ENCODE measurements at places on chromosomes 4 and X.

- DNase-seq = no peak
These were observed 261.8 kb upstream of the ARX start for GRCh38 chrX:25277574-25277973.

GRCh38 chrX:22648281-22648680 is 351.5 kb upstream of the DDX53 start:
- no peak for DNase-seq

DNA sequence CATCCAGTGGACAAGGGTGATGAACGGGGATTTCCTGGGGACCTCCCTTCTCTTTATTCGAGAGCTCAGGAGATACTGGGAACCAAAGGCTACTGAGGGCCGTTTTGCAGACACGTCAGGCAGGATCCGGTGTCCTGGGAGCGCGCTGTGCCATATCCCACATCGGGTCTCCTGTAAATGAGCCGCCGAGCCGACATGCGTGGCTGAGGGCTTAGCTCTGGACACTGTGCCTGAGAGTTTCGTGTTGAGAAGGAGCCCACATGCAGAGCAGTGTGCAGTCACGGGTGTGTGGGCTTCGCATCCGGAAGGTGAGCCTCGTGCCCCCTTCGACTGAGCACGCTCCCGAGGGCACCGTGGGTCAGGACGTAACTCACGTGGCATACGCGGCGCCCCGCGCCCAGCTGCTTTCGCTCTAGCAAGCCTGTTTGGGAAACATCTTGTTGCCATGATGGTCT is 28.5 kb upstream of the HGFAC start:
- no peak for DNase-seq

DNA sequence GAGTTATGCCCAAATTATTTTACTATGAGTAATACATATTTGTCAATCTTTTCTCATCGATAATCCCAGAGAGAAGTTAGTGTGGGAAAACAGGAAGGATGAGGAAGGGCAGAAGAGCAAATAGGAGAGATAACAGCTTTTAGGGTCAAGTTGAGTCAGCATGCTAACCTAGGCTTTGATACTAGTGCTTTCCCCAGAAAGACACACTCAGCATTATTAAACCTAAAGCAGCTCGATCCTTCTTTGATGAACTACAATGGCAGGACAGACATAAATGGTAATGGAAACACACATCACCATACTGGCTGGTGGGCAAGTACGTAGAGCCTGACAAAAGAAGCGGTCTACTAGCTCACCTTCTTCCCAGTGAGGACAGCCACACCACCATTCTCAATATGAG is 20.5 kb downstream of the AIFM1 start:
- DNase-seq = no peak

GRCh38 chrX:24890677-24891076 is 125.1 kb downstream of the ARX start:
- no peak for DNase-seq

GRCh38 chr4:173056710-173057109 is 111.9 kb upstream of the GALNT7 start:
- no peak for DNase-seq

- DNase-seq = no peak
These were observed 26.5 kb upstream of the FUNDC1 start for GRCh38 chrX:44569122-44569521.

GRCh38 chr4:8538703-8539567 is 41.3 kb upstream of the GPR78 start:
- no peak for DNase-seq

DNA sequence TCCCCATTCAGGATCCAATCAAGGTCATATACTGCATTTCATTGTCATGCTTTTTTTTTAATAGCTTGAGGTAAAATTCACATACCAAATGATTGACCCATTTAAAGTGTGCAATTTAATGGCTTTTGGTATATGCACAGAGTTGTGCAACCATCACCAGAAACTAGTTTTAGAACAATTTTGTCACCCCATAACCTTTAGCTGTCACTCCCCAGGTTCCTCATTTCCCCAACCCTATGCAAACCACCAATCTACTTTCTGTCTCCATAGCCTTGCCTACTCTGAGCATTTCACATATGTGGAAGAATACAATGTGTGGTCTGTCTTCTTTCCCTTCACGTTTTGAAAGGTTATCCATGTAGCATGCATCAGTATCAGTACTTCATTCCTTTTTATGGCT is 1.4 kb upstream of the SMAD1 start:
- DNase-seq = peak; percentile 63

GRCh38 chr4:58359590-58359989 is 1249.4 kb upstream of the IGFBP7 start:
- DNase-seq = no peak

DNA sequence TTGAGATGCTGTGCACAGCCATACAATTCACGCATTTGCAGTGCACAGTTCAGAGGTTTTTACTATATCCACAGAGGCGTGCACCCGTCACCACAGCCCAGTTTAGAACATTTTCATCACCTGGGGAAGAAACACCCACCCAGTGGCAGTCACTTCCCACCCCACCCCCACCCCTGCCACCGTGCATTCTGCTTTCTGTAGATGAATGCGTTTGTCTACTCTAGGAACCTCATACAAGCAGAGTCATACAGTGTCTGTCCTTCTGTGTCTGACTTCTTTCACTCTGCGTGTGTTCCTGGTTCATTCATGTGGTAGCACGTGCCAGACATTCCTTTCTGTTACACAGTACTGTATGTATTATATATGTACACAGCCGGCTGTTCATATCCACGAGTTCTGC is 122.8 kb downstream of the TBL1X start:
- DNase-seq = no peak

DNA sequence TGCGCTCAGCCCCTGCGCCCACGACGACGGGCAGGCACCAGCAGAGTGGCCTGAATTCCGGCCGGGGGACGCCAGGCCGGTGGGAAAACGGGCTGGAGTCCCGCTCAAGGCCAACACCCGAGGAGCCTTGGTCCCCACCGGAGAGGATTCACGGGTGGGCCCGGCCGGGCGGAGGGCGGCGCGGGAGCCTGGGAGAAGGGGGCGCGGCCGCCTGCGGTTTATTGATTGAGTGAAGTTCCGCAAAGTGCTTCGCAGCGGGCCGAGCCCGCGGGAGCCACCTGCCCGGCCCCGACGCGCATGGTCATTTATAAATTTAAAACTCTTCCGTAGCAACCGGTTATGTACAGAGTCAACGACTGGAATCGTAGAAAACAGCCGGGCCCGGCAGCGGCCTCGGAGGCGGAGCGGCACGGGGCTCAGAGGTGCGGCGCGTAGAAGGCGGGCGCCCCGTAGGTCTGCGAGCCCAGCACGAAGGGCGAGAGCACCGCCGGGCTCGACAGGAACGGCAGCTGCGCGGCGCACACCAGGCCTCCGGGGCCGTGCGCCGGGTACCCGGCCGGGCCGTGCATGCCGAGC is 3.6 kb downstream of the NKX1-1 start:
- no peak for DNase-seq

DNA sequence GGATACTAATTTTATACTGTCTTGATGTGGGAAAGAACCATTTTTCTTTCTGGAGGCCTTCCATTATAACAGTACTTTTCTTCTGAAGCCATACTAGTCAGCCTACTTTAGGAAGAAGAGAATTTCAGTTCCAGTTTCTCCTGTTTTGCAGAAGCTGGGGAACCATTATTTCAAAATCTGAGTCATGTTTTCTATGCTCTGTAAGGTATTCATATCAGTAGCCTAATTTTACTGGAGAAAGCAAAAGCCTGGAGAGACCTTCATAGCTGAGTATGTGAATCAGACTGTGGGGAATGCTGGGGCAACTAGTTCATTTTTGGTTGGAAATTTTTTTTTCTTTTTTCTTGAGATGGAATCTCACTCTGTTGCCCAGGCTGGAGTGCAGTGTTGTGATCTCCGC is 22.4 kb downstream of the AFF1 start:
- peak; percentile 88 for DNase-seq

DNA sequence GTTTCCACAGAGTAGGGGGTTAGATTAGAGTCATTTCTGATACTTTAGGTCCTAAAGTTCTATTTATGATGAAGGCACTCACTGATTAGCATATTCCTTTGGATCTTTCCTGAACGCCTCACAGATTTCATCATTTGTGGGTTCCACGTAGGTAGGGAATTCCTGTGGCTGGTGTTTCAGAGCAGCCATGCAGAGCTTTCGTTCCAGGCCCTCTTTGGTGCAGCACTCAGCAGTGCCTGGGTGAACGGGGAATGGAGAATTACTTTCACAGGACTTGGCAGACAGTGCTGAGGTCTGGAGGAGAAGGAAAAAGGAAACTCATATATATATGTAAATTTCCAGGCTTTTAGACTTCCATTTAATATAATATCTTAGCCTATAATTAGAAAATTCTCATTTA is 18.5 kb downstream of the GC start:
- no peak for DNase-seq

- DNase-seq = peak; percentile 6
These were observed 82.6 kb downstream of the SCD5 start for GRCh38 chr4:82715731-82716617.

Data from suppressor macrophage treated with lipopolysaccharide for 1 hour (primary cell).